ENCODE measurements at places on chromosomes 1 and 21.
A peak's percentile ranks its signal among the peaks of the same experiment; 100 is the strongest.

GRCh38 chr1:61079898-61080336, 2.4 kb upstream of the NFIA start:
- DNase-seq, result no peak

GRCh38 chr1:156213644-156213966, 798 bp downstream of the PMF1 start:
- no peak for DNase-seq

- no peak for DNase-seq
Measured at GRCh38 chr1:220791285-220791684, 4.6 kb downstream of the MTARC1 start.

GRCh38 chr21:37551331-37551992, 184.9 kb downstream of the DYRK1A start:
- no peak for DNase-seq

GRCh38 chr1:31688233-31688918, 15.4 kb downstream of the COL16A1 start:
- no peak for DNase-seq

- no peak for DNase-seq
Measured at GRCh38 chr1:61142043-61142440, 59.7 kb downstream of the NFIA start.

DNA sequence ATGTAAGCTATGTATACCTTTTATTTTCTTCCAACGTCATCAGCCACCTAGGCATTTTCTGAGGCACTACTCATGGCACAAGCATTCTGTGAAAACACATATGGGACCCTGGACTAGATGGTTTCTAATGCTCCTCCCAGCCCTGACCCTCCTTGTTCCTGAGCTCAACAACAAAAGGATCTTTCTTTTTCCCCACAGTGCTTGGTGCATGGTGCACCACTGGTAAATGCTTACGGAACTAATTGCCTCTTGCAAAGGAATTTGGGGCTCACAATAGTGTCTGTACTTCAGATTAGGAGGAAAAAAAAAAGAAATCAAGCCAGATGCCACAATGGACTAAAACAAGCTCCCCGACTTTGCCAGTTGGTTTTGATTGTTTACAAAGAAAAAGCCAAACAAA, 390.5 kb downstream of the PLPP3 start:
- DNase-seq, result no peak

DNA sequence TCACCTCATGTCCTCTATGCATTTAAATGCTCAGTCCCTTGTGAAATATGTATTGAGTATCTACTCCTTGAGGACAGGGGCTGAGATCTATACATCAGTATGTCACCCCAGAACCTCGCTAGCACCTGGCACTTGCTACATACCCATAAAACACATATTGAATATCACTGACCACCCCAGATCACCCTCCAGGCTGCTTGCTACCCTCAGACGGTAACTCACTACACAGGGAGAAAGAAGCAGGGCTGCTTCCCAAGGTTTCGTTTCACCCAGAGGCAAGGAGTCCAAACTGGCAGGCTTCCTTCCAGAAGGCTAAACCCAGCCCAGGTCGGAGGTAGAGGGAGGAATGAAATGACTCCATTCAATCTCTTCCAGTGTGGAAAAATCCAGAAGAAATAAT, 8.5 kb downstream of the INKA2 start:
- DNase-seq, result no peak

- no peak for DNase-seq
Measured at GRCh38 chr1:230067419-230067870, 407 bp downstream of the GALNT2 start.

- DNase-seq, result no peak
Measured at GRCh38 chr1:167614851-167615250, 15.2 kb upstream of the RCSD1 start.

- peak; percentile 57 for DNase-seq
Measured at GRCh38 chr21:34022627-34023335, 50.6 kb upstream of the MRPS6 start.

- no peak for DNase-seq
Measured at GRCh38 chr1:33260439-33260838, 4.1 kb downstream of the ZNF362 start.

- DNase-seq, result no peak
Measured at GRCh38 chr1:54833121-54833520, 32.0 kb upstream of the TTC22 start.

GRCh38 chr1:25066256-25066655, 136.2 kb upstream of the RUNX3 start:
- no peak for DNase-seq
